Activated T-helper 2 cell treated with anti-CD3 and anti-CD28 coated beads, Interferon-gamma antibody, Interleukin-2, Interleukin-4, amounts not matched to agents 10 μg/mL and 5 μg/mL and 100 μg/mL, durations not matched to agents 14 hours and 24 hours and 36 hours (primary cell): ENCODE measurements at places on chromosomes 11 and 22. TPM values are rescaled to one million over a fixed set of nuclear protein-coding genes. Genes with fewer than 3 reads are reported as not detected.

GRCh38 chr11:45028911-45029682, 78.4 kb upstream of the TP53I11 start:
- no peak for DNase-seq

- no peak for DNase-seq
Measured at GRCh38 chr22:31284281-31285155, 7.8 kb downstream of the PIK3IP1 start.

The AMPD3 gene
- total RNA-seq: 24.8 and 26.1 TPM in 2 replicates

The RFPL3 gene
- total RNA-seq: not detected in 2 replicates

DNA sequence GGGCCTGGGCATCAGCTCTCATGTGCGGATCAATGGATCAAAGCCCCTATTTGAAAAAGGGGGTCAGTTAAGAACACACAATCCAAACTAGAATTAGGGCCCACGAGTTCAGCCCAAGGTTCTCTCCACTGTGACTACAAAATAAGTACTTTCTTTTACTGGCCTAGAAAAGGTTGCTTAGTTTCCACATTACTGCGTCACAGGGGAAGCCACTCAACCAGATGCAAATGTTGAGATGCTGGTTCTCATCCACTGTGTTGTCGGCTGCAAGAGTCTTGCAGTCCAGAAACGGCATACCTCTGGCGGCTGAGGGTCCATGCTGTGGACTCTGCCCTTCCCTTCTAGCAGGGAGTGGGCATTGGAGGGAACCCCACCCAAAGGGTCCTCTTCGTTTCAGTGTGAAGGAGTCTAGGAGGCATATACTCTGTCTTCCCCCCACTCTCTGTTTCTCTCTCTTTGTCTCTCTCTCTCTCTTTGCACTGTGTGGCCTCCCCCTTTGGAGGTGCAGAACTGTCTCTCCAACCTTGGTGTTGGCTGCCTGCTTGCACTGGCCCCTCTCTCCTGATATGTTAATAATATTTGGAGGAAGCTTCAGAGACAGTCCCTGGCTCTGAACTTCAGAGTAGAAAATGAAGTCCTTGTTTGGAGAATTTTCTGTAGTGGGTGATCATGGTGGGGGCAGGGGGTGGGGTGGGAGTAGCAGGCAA, 99.0 kb upstream of the NNMT start:
- DNase-seq: no peak

- no peak for DNase-seq
Measured at GRCh38 chr11:8794677-8795103, 112.1 kb downstream of the RPL27A start.

DNA sequence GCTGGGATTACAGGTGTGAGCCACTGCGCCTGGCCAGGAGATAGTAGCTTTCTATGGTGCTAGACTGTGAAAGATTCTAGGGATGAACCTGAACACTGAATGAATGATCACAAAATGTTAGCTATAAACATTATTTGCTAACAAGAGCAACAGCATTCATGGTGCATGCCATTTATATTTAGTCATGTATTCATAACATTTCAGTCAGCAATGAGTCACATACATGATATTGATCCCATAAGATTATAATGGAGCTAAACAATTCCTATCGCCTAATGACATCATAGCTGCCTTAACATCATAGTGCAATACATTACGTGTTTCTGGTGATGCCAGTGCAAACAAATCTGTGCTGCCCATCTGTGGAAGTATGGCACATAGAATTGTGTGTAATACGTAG, 164.1 kb downstream of the ARHGAP42 start:
- DNase-seq: no peak

DNA sequence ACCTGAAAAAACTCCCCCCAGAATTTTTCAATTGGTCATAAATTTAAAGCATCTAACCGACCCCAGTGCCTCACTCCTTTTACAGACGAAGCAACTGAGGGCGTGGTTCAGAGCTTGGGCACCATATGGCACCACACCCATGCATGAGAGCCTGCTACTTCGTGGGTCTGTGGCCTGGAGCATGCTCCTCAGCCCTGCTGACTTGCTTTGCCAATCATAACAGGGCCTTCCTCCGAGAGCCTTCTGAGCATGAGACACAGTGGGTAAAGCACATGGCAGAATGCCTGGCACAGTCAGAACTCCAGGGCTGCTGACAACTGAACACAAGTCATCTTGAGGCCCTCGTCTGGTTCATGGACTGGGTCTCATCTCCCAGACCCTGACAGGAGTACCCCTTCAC, 33.3 kb downstream of the HIRA start:
- no peak for DNase-seq

GRCh38 chr11:33044285-33044756, 4.9 kb downstream of the TCP11L1 start:
- no peak for DNase-seq

DNA sequence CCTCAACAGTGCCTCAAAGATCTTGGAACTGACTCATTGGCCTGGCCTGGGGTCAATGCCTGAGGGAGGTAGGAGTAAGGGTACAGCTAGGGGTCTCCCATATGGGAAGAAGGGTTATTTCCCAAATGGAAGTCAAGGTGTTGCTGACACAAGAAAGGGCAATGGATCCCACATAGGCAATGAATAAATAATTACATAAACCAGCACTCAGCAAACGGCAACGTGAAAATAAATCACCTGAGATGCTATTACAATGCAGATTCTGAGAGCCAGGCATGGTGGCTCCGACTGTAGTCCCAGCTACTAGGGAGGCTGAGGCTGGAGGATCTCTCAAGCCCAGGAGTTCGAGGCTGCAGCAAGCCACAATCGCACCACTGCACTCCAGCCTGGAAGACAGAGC, 36.5 kb upstream of the SLC35C1 start:
- no peak for DNase-seq

GRCh38 chr22:45235101-45235777, 5.5 kb downstream of the KIAA0930 start:
- no peak for DNase-seq

The GLB1L2 gene
- 3.1 and 4.3 TPM in 2 replicates for total RNA-seq
